Cardiac septum (tissue), 1 donor: ENCODE measurements at places on chromosomes 1 and 21. TPM values are rescaled to one million over a fixed set of nuclear protein-coding genes. Genes with fewer than 3 reads are reported as not detected.

Gene FAM76A
- 11.5 TPM for total RNA-seq

Gene TBX19
- 0.48 TPM for total RNA-seq

Gene MFSD2A
- total RNA-seq = 1.00 TPM

Gene MNDA
- total RNA-seq = 6.9 TPM

Gene NLRP3
- 1.1 TPM for total RNA-seq

Gene HRNR
- not detected for total RNA-seq

Gene CRB1
- total RNA-seq = 0.24 TPM
